ENCODE measurements at places on chromosomes 13 and 19.

- DNase-seq, result no peak
Measured at GRCh38 chr19:55603581-55604292, 1.7 kb upstream of the ZNF865 start.

GRCh38 chr13:113628291-113629270, 29.4 kb downstream of the ATP4B start:
- DNase-seq, result no peak

DNA sequence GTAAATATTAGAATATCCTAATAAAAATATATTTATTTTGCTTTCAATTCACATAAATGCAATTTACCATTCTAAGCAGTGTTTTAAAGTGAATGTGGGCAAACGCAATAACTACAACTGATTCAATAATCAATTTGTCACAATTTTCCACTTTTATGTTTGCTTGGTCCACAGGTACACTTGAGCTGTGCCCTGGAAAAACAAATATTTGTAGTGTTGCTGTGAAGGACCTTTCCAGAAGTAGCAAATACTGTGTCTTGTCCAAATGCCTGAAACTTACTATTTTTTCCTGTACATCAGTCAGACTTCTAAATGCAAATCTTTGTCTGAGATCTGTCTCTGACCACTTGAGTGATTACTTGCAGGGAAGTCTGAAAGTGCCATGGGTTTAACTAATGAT, 845.8 kb upstream of the SLITRK5 start:
- no peak for DNase-seq

DNA sequence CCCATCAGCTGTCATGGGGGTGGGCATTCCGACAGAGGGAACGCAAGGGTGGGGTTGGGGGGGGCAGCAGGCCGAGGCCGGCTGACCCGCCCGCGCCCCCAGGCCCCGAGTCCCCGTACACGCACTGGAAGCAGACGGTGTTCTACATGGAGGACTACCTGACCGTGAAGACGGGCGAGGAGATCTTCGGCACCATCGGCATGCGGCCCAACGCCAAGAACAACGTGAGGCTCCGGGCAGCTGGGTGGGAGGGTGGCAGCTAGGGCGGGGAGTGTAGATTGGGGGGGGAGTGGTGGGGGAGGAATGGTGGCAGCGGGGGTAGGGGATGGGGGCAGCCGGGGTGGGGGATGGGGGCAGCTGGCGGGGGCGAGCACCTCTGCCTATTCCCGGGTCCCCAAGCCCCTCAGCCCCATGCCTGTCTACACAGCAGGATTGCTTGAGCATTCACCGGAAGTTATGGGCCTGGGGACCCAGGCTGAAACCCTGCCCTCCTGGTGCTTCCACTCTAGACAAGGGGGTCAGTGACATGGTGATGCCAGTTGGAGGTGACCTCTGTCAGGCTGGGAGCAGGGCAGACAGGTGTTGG, 2.8 kb upstream of the ADM5 start:
- no peak for DNase-seq

DNA sequence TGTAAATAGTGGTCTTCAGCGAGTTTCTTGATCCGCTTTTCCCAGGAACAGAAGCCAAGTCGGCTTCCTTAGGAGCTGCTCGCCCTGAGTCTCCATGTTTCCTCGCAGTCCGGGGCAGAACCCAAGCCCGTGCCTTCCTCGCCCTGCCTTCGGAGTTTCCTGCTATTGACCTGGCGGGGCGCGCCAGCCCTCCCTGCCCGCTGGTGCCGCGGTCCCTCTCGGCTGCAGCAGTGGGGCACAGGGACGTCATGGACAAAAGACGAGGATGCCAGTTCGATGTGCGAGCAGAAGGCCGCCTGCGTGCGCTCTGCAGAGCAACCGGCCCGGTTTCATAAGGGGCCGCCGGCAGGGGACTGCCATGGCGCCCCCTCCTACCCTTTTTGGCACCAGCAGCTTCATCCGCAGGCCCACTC, 156.6 kb downstream of the TM9SF2 start:
- no peak for DNase-seq

GRCh38 chr13:32408296-32409000, 19.5 kb downstream of the N4BP2L1 start:
- DNase-seq, result no peak
